NCI-H524 treated with DMSO at 0.1 percent for 48 hours (cell line): ENCODE measurements at places on chromosomes 1 and 21.
A peak's percentile ranks its signal among the peaks of the same experiment; 100 is the strongest.

- no peak for DNase-seq
These were observed 1.7 kb upstream of the CCNL2 start for GRCh38 chr1:1400576-1401456.

- no peak for DNase-seq
These were observed 329.3 kb downstream of the DSCAM start for GRCh38 chr21:40517646-40518045.

DNA sequence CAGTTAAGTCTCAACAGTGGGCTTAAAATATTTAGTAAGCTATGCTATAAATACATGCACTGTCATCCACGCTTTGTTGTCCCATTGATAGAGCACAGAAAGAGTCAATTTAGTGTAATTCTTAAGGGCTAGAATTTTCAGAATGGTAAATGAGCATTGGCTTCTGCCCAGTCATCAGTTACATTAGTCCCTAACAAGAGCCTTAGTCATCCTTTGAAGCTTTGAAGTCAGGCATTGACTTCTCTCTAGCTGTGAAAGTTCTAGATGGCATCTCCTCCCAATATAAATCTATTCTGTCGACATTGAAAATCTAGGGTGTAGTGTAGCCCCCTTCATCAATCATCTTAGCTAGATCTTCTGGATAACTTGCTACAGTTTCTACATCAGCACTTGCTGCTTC is 12.0 kb upstream of the LPGAT1 start:
- DNase-seq, result no peak

DNA sequence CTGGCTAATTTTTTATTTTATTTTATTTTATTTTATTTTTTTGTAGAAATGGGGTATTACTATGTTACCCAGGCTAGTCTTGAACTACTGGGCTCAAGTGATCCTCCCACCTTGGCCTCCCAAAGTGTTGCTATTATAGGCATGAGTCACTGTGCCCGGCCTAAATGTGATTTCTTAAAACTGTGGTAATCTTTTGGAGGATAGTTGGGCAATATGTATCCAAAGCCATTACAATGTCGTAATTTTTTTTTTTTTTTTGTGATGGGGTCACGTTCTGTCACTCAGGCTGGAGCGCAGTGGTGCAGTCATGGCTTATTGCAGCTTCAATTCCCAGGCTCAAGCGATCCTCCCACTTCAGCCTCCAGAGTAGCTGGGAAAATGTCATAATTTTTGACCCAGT is 14.2 kb downstream of the ETV3L start:
- no peak for DNase-seq

DNA sequence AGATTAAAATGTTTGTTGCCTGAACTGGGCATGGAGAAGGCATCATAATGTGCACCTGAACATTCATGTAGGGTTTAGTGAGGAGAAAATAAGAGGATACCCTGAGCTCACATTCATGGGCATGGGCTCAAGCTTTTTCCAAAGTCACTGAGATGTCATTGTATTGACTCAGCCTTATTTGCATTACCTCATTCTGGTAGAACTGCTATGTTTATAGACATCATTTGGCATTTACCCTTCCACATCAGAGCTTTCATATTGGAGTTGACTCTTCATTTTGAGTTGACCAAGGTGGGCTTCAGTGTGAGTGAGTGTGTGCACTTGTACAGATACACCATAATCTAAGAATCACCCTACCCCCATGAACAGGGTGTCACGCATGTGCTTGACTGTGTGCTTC is 143.2 kb downstream of the PBX1 start:
- DNase-seq, result no peak

DNA sequence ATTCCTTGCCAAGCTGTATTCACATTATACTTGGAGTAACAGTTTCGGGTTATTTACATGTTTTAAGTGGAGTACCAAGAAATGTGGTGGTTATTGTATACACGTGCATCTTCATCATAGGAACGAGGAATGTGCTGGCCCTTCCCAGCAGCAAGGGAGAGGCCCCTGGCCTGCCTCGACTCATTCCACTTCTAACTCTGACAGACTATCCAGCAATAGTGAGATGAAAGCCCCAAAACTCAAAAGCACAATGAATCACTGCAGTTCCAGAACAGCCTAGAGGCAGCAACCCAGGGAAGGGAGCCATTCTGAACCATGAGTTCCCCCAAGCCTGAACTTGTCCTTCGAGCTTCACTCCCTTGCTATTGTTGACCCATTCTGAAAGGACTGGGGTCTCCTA is 23.1 kb downstream of the FAM89A start:
- DNase-seq, result no peak

GRCh38 chr1:192763756-192764155 is 45.1 kb upstream of the RGS2 start:
- no peak for DNase-seq

GRCh38 chr1:201282931-201283829 is at the start of gene PKP1:
PKP1 (plus strand) TSS chr1:201283506; CDS start chr1:201283703, 197 bp downstream.
- peak; percentile 14 for DNase-seq

GRCh38 chr1:43804569-43804968 is 97.2 kb downstream of the ST3GAL3 start:
- no peak for DNase-seq

- DNase-seq, result no peak
These were observed 14.0 kb downstream of the ZNF496 start for GRCh38 chr1:247317702-247318101.

- no peak for DNase-seq
These were observed 2.8 kb upstream of the MIXL1 start for GRCh38 chr1:226220473-226221189.

GRCh38 chr1:183653462-183653794 is 312 bp upstream of the APOBEC4 start:
- DNase-seq, result no peak

DNA sequence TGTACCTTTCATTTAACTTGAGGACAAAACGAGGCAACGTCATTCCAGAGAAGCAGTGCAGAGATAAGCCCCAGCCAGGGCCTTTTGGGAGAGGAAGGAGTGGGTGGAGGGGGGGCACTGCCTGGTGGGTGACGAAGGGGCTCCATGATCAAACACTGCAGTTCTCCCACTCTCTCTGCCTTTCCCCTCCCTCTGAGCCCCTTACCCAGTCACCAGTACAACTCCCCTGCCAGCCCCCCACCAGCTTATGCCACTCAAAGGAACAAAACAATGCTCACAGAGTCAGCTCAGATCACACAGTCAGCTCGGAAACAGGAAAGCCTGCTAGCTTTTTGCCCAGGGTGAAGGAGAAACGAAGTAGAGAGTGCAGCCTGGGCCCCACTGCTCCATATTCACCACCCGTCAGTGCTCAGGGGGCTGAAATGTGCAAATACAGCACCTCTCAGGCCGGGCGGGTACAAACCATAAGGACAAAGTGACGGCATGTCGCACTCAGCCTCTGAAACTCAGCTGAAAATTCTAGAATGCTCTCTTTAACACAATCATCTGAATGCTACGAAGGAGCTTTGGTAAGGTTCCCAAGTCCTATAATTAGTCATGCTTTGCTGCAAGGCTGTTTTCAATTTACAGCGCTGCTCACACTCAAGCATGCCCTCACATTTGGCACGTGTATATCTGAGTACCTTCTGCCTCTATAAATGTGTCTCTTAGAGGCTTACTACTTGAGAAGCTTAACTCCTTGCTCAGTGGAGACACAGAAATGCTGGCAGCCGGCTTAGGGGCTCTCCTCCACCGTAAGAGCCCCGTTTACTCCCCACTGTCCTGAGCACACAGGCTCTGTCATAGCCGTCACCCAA is 65.8 kb upstream of the RAB4A start:
- DNase-seq, result peak; percentile 56

DNA sequence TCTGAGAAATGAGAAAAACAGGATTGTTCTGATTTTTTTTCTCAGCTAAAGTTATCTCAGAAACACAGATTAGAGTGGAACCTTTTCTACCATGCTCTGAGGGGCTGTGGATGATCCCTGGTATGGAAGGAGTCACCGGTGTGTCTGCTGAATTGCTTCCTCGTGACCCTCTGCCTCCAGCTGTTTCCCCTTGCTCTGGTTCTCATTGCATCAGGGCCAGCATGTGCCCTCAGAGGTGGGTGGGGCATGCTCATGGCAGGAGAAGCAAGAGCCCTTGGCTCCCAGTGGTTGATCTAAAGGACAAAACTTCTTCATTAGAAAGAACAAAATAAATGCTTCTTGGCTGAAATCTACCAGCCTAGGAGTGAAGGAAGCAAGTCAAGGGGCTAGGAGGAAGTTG is 183.2 kb upstream of the HMCN1 start:
- no peak for DNase-seq

- peak; percentile 18 for DNase-seq
These were observed 54.1 kb downstream of the DSCAM start for GRCh38 chr21:40792691-40793456.

DNA sequence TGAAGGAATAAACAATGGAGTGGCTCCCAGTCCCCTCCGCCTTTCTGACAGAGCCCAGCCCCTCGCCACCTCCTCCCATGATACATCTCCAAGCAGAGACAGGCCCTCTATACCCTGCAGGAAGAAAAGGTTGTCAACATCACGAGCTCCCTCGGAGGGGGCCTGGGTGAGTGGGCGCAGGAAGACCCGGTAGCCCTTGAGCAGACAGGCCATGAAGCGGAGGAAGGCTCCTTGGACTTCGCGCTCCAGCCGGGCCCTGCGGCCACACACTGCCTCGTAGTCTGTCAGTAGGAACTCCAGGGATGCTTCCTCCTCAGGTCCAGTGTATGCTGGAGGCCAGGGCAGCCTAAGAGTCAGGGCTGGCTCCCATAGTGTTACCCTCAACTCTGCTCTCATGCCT is 7.0 kb downstream of the DENND4B start:
- DNase-seq, result no peak

GRCh38 chr1:223718850-223719249 is 6.5 kb downstream of the CAPN2 start:
- DNase-seq, result no peak

- no peak for DNase-seq
These were observed 179.3 kb downstream of the VAV3 start for GRCh38 chr1:107785496-107786202.

DNA sequence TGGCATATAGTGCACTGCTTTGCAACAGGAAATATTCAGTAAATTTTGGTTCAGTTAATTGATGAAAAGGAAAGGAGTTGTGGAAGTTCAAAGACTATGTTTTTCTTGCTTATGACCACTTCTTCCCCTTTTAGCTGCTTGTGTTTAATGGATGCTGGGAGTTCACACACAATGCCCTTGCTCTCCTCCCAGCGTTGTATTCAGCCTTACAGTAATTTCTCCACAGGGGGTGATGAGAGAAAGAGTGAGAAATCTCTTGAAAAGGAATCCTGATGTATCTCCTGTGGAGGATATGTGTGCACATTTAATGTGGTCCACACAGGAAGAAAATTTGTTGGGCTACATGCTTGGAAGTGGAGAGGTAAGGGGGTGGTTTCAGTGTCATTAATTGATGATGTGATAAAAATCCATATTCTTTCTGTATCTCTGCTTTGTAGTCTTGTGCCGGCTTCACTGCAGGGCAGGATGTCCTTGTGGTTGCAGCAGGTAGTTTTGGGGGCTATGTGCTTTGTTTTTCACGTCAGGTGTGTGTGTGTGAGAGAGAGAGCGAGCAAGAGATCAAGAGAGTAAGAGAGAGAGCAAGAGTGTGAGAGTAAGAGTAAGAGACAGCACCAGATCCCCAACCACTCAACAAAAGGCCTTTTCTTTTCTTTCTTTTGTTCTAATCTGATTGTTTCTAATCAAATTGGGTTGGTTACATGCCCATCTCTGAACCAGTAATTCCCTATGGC is 204.4 kb downstream of the RWDD3 start:
- DNase-seq, result no peak

DNA sequence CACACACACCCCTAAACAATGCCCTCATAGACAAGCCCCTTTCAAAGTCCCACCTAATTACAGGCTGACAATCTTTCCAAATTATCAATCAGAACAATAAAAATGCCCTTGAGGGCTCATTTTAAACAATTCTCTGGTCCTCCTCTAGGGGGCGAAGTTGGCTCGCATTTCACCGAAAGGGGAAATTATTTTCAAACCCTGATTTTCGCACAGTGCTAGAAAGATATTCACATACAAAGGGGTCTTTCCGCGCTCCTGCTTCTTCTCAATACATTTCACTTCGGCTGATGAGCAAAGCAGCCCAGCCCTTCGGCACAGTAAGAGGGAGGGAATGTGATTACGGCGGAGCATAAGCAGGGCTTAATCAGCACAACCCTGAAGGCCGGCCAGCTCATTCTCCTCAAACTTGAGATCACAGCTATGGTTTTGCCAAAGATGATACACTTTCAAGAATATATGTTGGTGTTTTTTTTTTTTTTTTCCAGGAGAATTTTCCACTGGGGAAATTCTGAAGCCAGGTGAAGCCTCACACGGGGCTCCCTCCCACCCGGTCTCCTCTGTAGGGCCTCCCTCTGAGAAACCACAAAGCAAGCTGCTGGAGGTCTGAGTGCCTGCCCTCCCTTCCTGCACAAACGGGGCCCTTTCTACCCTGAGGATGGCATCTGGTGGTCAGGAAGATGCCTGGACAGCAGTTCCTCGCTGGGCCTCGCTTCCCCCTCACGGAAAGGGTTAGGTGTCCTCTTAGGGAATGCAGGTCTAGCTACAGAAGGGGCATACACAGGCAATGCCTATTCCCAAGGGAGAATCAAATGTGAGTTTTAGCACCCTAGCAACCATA is 66.9 kb downstream of the GNG12 start:
- no peak for DNase-seq

DNA sequence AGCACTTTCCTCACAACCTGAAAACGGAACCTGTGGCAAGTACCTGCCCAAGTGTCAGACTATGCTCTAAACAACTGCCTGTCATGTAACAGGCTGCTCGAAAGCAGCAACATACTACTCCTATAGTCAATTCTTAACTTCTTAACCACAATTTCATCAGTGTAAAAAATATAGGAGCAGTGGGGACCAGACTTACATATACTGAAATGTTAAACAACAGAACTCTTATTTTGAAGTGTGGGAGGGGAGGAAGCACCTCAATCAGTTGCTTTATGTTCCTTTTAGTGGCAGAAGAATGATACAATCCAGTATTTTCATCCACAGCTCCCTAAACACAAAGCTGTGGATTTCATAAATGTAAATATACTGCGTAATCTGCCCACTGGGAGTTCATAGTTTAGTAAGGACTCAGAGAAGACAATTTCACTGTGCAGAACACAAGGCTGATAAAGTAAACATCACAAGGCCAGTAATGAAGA is 44.2 kb downstream of the WLS start:
- no peak for DNase-seq
